ENCODE measurements at places on chromosomes 3 and 15. TPM values are rescaled to one million over a fixed set of nuclear protein-coding genes. Genes with fewer than 3 reads are reported as not detected.

- no peak for DNase-seq
- H3K4me1 ChIP-seq, result no peaks in the 10 kb centered on the region
- H3K36me3 ChIP-seq, result no peaks in the 10 kb centered on the region
- H3K27me3 ChIP-seq, result no peaks in the 10 kb centered on the region
Observed at GRCh38 chr15:100330221-100330620, 11.6 kb downstream of the ADAMTS17 start.

The FGF12 gene
- total RNA-seq, result not detected

DNA sequence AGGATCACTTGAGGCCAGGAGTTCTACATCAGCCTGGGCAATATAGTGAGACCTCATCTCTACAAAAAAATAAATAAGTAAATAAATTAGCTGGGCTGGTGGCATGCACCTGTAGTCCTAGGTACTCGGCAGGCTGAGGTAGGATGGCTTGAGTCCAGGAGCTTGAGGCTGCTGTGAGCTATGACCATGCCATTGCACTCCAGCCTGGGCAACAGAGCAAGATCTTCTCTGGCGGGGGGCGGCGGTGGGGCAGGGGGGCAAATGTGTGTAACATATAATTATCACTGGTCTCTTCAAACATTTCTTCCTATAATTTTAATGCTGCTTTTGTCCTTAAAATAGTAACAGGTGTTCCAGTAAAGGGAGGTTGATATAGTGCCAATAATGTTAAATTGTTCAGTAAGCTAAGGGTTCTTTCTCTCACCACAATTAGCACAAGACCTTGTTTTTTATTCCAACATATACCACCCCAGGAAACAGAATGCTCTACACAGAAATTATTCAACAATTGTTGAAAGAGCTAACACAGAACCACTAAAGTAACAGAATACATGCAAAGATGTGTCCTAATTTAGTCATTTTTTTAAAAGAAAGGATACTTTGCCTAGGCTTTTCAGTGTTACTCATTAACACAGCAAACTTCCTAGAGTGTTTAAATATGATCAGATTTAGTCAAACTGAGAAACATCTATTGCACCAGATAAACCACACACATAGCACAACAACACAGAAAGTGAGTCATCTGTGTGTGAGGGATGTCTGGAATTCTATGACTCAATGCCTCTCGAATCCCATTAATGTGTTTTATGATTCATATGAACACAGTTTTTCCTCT is 29.1 kb downstream of the ANKRD28 start:
- no peak overlapping the region for H3K4me3 ChIP-seq
- H3K27ac ChIP-seq, result peak overlapping the region; percentile 85
- peaks cover 19% of the 10 kb centered on the region for H3K4me1 ChIP-seq

DNA sequence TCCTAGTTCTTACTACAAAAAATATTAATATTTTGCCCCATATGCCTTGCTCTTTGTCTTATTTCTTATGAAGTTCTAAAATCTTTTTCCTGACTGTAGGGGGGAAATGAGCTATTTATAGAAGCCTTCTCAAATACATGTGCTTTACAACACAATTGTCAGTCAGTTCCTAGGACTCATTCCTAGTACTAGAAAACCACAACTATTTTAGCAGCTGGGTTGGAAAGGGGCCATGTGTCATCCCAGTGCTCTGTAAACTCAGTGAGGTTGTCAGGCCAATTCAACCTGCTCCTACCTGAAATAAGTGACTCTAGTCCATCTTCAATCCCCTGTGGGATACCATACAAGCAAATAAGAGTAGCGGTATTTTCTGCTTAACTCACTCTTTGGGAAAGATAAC is 153.8 kb downstream of the ULK4 start:
- H3K4me1 ChIP-seq, result peaks cover 4% of the 10 kb centered on the region
- H3K4me3 ChIP-seq, result no peak overlapping the region
- DNase-seq, result peak; percentile 36
- H3K36me3 ChIP-seq, result no peaks in the 10 kb centered on the region

- H3K36me3 ChIP-seq, result no peaks in the 10 kb centered on the region
- H3K27me3 ChIP-seq, result no peaks in the 10 kb centered on the region
- H3K27ac ChIP-seq, result no peak overlapping the region
- DNase-seq, result no peak
Observed at GRCh38 chr3:27670619-27671018, 51.5 kb downstream of the EOMES start.

The GLDN gene
- total RNA-seq, result 0.59 TPM

- no peak for DNase-seq
- no peaks in the 10 kb centered on the region for H3K4me1 ChIP-seq
- no peak overlapping the region for H3K27ac ChIP-seq
- H3K27me3 ChIP-seq, result no peaks in the 10 kb centered on the region
- no peaks in the 10 kb centered on the region for H3K36me3 ChIP-seq
Observed at GRCh38 chr3:159245871-159246270, 444.0 kb downstream of the MFSD1 start.
